ENCODE measurements at places on chromosomes 7 and 10. TPM values are rescaled to one million over a fixed set of nuclear protein-coding genes. Genes with fewer than 3 reads are reported as not detected.

- no peaks in the 10 kb centered on the region for H3K4me1 ChIP-seq
- H3K36me3 ChIP-seq: peaks cover 7% of the 10 kb centered on the region
- H3K4me3 ChIP-seq: no peak overlapping the region
- DNase-seq: no peak
Observed at GRCh38 chr10:123259791-123260190, 105.6 kb downstream of the BUB3 start.

GRCh38 chr10:101595591-101596433 is 7.7 kb downstream of the DPCD start:
- no peak overlapping the region for H3K4me3 ChIP-seq
- no peak overlapping the region for H3K27ac ChIP-seq
- H3K27me3 ChIP-seq: no peaks in the 10 kb centered on the region
- DNase-seq: no peak
- no peaks in the 10 kb centered on the region for H3K36me3 ChIP-seq

The FEZF1 gene
- polyA plus RNA-seq: not detected

The CCZ1B gene
- 29.2 TPM for polyA plus RNA-seq

DNA sequence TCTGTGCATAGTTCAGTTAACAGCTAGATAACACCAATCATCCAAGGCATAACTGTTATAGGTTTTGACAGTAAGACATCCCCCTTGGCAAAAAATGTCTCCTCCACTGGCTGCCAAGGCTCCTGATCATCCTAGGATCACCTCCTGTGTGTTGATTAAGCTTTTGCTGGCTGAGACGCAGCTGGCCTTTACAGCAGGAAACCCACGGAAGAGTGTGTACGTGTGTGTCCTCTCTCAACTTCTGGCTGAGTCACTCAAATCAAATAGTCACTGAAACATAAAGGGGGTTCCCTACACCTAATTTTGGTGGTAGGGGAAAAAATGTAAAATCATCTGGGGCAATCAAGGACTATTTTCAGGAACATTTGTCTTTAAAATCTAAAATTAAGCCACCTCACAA is 208.8 kb downstream of the CTNNA3 start:
- H3K27me3 ChIP-seq: peaks cover 6% of the 10 kb centered on the region
- H3K4me3 ChIP-seq: no peak overlapping the region
- no peak overlapping the region for H3K27ac ChIP-seq
- no peak for DNase-seq
- no peaks in the 10 kb centered on the region for H3K4me1 ChIP-seq

DNA sequence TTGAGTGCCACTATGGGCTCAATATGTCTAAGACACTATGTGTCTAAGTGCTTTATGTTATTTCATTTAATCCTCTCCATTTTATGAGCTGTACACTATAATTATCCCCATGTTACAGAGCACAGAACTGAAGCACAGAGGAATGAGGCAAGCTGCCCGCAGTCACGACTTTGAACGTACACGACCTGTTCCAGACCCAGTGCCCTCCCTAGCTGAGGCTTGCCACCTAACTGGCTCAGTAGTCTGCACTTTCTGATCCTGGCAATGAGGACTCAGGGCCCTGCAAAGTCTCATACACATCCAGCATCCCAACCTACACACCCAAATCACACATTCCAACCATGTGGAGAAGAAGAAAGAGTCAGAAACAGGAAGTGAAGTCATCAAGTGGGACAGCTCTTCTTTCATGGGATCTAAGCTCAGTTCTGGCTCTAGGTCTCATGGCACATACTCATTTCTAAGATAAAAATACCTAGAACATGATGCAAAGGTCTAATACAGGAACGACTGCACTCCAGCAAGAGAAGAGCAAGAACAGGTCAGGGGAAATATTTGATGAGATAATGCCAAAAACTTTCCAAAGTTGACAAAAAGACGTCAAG is 42.4 kb upstream of the DDC start:
- peaks cover 44% of the 10 kb centered on the region for H3K4me1 ChIP-seq
- no peak for DNase-seq
- H3K27me3 ChIP-seq: no peaks in the 10 kb centered on the region
- peaks cover 5% of the 10 kb centered on the region for H3K36me3 ChIP-seq
- no peak overlapping the region for H3K27ac ChIP-seq

The CTTNBP2 gene
- not detected for polyA plus RNA-seq

The SLC25A13 gene
- polyA plus RNA-seq: 3.6 TPM

DNA sequence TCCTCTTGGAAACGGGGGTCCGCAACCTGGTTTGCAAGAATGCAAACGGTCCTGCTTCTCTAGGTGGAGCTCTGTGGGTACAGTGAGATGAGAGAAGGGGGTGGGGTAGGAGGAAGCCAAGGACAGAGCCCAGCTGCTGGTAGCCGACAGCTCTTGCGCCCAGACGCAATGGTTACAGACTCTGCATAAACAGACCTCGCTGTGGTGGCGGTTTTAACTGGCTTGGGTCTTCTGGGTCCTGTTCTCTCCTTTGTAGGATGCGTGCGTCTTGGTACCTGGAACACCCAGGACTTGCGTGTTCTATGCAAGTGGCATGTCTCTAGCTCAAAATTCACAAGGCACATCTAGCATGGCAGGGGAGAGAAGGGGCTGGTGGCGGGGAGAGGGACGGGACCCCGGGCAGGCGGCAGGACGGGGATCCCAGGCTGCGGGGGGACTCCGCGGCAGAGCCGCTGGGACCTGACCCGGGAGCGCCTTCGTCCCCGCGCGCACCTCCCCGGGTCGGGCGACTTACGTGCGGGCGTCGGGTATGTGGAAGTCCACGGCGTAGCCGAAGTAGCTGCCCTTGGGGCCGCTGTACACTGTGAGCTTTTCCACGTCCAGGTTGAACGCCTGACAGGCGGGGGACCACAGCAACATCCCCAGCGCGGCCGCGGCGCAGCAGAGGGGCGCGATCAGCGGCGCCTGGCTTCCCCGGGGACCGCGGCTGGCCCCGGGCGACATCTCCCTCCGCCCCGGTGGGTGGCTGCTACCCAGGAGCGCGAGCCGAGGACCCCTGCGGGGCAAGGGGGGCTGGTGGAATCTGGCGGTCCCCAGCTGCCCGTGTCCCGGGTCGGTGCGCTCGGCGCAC is 448 bp downstream of the ITGA8 start:
- no peak overlapping the region for H3K27ac ChIP-seq
- no peaks in the 10 kb centered on the region for H3K36me3 ChIP-seq
- no peak overlapping the region for H3K4me3 ChIP-seq

DNA sequence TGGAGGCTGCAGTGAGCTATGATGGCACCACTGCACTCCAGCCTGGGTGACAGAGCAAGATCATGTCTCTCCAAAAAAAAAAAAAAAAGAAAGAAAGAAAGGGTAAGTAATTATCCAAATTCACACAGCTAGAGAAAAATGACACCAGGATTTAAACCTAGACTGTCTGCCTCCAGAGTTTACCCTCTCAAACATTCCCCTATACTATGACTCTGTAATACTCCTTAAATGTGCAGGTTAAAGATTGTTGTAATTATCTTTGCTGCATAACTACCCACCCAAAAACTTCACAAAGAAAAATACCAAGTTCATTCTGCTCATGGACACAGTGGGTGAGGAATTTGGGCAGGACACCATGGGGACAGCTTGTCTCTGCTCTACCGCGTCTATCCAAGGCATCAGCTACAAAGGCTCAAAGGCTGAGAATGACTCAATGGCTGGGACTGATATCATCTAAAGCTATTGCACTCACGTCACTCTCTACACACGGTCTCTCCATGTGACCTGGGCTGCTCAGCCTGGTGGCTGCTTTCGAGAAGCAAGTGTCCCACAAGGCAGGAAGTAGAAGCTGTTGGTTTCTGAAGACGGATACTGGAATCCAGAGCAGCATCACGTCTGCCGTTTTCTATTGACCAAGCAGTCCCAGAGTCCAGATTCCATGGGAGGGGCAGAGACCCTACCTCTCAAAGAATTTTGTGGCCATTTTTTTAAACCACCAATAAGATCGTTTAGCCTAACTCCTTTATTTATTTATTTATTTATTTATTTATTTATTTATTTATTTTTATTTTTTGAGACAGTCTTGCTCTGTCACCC is 185.7 kb upstream of the AUTS2 start:
- no peak overlapping the region for H3K4me3 ChIP-seq
- no peaks in the 10 kb centered on the region for H3K27me3 ChIP-seq
- H3K27ac ChIP-seq: no peak overlapping the region
- H3K4me1 ChIP-seq: no peaks in the 10 kb centered on the region
- DNase-seq: no peak

The GCK gene
- polyA plus RNA-seq: 0.62 TPM

The LOXL4 gene
- not detected for polyA plus RNA-seq

- H3K36me3 ChIP-seq: no peaks in the 10 kb centered on the region
- no peak overlapping the region for H3K27ac ChIP-seq
- peaks cover 7% of the 10 kb centered on the region for H3K4me1 ChIP-seq
- DNase-seq: no peak
Observed at GRCh38 chr10:7038416-7038815, 372.4 kb downstream of the SFMBT2 start.

The PILRA gene
- polyA plus RNA-seq: 0.35 TPM

GRCh38 chr7:34165927-34166550 is 260.7 kb downstream of the BMPER start:
- no peak overlapping the region for H3K4me3 ChIP-seq
- no peaks in the 10 kb centered on the region for H3K36me3 ChIP-seq
- H3K27me3 ChIP-seq: no peaks in the 10 kb centered on the region
- H3K4me1 ChIP-seq: no peaks in the 10 kb centered on the region
- H3K27ac ChIP-seq: no peak overlapping the region
- DNase-seq: no peak

DNA sequence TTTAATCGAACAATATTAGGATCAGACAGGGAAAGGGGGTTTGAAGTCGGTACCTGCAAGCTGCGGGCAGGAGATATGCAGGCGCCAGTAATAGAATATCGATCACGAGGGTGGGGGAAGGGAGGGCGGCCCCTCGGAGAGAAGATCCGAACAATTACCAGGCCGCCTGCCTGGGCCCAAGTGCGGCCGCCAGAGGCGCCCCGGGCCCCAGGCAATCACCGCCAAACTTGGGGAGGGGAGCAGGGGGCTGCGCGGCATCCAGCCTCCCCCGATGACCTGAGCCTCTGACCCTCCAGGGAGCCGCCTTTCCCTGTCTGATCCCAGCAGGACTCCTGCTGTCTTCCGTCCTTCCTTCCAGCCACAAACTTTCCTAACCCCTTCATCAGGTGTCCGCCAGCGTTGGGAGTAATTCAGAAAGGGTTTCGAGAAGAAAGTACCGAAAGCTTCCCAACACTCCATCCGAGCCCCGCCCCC is 1.1 kb downstream of the NKX1-2 start:
- peak overlapping the region; percentile 48 for H3K4me3 ChIP-seq
- no peak overlapping the region for H3K27ac ChIP-seq
- no peaks in the 10 kb centered on the region for H3K36me3 ChIP-seq
- peaks cover 64% of the 10 kb centered on the region for H3K27me3 ChIP-seq
